ENCODE measurements at places on chromosomes 5 and 9. TPM values are rescaled to one million over a fixed set of nuclear protein-coding genes. Genes with fewer than 3 reads are reported as not detected.

DNA sequence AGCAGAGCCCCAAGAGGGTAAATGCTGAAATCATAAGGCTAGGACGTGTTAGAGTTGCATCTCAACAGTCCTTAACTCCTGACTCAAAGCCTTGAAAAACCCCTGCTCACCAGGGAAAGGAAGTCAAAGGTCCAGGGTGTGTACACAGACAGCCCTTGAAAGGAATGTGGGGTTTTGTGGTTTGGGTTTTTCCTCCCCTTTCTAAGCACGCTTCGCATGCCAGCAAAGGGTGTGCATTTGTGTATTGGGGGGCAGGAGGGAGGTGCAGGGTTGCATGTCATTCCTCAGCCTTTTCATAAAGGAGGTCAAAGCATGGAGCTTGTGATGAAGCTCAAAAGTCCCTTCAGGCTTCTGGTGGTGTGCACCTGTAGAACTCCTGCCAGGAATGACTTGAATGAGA lies 17.3 kb upstream of the XPA start:
- no peak for DNase-seq

Gene ADAM19
- 10.5 TPM for polyA plus RNA-seq

Gene MARVELD2
- 28.6 TPM for polyA plus RNA-seq

GRCh38 chr9:130539420-130540223 lies 39.8 kb upstream of the FUBP3 start:
- no peak for DNase-seq

GRCh38 chr5:158609333-158610050 lies 490.2 kb downstream of the EBF1 start:
- DNase-seq = no peak

Gene FBP2
- not detected for polyA plus RNA-seq

GRCh38 chr5:141373673-141374317 lies at the start of gene PCDHGA6:
PCDHGA6 (plus strand) TSS chr5:141373891; CDS start chr5:141374084, 193 bp downstream.
- DNase-seq = no peak

Gene IRX1
- 56.2 TPM for polyA plus RNA-seq
